ENCODE measurements at places on chromosomes 1 and 21. TPM values are rescaled to one million over a fixed set of nuclear protein-coding genes. Genes with fewer than 3 reads are reported as not detected.

- no peak for DNase-seq
These were observed 499.1 kb upstream of the RUNX1 start for GRCh38 chr21:35547946-35548774.

DNA sequence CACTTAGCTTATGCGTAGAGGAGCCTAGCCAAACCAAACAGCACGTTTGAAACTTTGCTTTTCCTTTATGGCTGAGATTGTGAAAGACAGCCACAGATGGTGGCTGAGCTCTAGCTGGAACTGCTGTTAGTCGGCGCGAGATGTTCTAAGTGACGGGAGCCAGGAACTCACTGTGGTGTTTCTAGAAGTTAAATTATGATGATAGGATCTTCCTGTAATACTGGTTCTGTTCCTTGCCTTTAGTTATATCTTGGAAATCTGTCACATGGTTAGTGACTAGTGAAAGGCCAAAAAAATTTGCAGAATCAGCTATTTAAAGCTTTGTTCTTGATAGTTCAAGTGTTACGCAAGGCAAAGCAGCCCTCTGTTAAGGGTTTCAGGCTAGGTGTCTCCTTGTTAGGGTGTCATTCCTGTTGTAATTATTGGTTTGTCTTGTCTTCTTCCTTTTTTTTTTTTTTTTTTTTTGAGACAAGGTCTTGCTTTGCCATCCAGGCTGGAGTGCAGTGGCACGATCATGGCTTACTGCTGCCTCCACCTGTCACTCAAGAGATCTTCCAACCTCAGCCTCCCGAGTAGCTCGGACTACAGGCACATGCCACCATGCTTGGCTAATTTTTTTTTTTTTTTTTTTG is 22.6 kb downstream of the AK4 start:
- DNase-seq, result no peak

DNA sequence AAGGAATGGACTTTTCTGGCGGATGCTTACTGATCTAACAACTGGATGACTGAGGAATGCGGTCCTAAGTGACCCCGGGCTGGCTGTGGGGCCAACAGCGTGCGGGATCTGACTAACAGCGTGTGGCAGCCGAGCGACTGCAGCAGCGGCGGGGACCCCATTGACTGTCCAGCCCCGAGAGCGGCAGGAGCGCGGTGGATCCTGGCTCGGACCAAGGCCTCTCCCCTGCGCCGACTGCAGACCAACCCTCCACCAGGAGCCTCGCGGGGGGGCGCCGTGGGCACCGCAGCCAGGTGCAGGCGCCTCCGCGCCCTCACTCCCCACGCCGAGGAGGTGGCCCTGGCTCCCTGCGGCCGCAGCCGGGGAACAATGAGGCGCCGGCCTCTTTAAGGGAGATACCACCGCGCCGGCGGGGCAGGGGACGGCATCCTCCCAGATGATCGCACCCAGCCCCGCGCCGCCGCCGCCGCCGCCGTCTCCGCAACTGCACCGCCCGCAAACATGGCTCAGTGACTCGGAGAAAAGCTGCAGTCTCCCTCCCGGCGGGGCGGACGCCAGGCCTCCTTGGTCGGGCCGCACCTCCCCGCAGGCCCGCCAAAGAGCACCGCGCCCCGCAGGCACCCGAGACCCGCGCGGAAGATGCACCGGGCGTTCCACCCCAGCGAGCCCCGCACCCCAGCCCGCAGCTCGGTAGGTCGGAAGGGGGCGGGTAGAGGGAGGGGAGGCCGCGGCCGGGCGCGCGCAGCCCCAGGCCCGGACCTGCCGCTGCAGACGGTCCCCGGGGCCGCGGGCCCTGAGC is 694 bp upstream of the PDIK1L start:
- peak; percentile 87 for DNase-seq

GRCh38 chr21:35743571-35743970 is 316.8 kb downstream of the SETD4 start:
- no peak for DNase-seq

GRCh38 chr1:109567877-109568672 is 19.7 kb downstream of the GNAI3 start:
- no peak for DNase-seq

DNA sequence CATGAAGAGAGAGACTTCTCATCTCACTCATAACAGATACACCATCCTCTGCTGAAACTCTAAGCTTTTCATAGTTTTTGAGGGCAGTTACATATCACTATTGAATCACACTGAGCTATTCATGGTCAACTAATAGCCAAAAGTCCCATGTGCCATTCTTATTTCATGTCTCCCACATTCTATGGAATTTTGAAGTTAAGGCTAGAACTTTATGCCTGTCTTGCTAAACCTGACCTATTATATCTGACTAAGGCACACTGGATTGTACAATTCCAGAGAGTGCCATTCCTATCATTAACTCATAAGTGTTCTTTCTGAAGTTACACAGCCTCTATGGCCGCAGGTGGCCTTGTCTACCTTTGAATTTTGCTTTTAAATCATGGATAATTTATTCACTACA is 254.3 kb downstream of the PTPRC start:
- DNase-seq, result no peak

GRCh38 chr21:36135391-36136102 is 668 bp downstream of the CBR3 start:
- DNase-seq, result peak; percentile 67

GRCh38 chr21:26934383-26934782 is 32.5 kb downstream of the ADAMTS5 start:
- DNase-seq, result no peak

DNA sequence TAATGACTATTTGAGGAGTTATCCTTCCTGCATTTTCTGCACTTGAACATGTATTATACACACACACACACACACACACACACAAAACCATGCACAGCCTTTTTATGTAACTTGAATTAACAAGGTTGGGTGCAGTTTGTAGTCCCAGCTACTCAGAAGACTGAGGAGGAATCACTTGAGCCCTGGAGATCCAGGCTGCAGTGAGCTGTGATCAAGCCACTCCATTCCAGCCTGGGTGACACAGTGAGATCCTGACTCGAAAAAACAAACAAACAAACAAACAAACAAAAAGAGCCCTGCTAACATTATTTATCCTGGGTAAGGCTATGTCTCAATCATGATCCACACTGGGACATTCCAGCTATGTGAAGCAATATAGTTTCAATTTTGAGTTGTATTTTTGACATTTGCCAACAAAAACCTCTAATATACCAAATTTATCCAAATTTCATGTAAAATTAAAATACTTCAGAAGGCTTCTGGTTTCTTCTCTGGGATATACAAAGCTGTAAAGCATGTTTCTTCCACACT is 156.8 kb downstream of the NTPCR start:
- DNase-seq, result no peak

DNA sequence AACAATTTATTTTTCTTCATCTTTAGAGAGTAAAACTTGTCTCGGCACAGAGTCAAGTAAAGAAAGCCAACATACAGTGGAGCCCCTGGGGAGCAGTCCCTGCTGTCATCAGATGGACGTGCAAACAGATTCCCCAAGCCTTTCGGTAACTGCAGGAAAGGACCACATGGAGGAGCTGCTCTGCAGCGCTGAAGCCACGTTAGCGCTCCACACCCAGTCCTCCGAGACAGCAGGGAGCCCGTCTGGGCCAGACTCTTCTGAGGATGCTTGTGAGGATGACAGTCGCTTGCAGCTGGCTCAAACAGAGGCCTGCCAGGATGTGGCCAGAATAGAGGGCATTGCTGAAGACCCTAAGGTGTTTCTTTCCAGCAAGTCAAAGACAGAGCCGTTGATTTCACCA is 77.1 kb upstream of the SCCPDH start:
- DNase-seq, result no peak

DNA sequence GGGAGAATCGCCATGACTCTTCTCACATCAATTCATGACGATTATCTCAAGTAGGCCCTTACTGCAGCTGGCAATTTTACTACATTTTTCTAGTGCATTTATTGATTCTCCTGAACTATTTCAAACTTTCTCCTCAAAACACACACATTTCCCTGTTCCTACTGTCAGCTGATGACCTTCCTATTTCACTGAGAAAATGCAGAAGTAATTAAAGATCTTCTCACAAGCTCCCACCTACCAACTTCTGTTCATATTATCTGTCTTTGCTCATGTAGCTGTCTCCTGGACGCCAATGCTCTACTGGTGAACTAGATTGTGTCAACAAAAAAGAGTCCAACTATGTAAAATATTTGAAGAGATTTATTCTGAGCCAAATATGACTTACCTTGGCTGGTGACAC is 36.4 kb upstream of the FASLG start:
- no peak for DNase-seq

- DNase-seq, result no peak
These were observed 323.5 kb downstream of the SIPA1L2 start for GRCh38 chr1:232306269-232306961.

DNA sequence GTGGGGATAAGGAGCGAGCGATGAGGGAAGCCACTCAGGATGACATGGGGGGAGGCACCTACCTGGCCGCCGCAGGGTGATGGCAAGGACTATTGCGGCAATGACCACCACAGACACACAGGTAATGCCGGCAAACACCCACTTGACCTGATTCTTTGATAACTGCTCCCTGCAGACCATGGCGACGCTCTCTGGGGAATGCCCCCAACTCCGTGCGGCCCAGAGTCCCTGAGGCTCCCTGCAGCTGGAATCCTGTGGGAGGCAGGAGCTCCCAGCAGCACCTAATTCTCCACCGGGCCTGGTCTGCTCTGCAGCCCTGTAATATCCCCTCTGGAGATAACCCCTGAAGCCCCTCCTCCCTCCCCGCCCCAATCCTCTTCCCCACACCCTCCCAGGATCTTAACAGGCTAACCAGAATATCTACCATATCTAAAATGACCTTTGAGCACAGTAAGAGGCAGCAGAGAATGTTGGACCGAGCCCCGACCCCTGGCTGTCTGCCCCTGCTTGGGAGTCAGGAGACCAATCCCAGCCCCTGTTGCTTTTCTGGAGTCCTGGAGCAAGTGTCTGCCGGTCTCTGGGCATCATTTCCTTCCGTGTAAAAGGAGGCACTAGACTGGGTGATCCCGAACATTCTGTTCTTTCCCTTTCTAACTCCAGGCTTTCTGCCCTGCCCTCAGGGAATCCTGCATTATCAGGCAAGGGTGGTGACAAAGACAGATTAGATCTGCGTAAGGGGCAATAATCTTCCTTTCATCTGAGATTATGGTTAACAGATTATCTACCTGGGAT is at the start of gene FAM151A:
FAM151A (minus strand) TSS at position 310 of the 792 bp plus-strand sequence; CDS start at position 180, 130 bp downstream.
- DNase-seq, result no peak

DNA sequence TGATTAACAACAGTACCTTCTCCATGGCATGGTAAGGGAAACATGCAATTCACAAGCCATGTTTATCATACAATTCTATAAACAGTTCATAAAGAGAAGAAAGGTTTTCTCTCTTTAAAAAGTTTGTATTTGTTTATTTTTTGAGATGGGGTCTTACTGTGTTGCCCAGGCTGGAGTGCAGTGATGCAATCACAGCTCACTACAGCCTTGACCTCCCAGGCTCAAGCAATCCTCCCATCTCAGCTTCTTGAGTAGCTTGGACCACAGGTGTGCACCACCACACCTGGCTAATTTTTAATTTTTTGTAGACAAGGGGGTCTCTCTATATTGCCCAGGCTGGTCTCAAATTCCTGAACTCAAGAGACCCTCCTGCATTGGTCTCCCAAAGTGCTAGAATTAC is 28.0 kb downstream of the SLC37A1 start:
- DNase-seq, result no peak

GRCh38 chr1:182589520-182589919 is 464 bp upstream of the RNASEL start:
- DNase-seq, result no peak

DNA sequence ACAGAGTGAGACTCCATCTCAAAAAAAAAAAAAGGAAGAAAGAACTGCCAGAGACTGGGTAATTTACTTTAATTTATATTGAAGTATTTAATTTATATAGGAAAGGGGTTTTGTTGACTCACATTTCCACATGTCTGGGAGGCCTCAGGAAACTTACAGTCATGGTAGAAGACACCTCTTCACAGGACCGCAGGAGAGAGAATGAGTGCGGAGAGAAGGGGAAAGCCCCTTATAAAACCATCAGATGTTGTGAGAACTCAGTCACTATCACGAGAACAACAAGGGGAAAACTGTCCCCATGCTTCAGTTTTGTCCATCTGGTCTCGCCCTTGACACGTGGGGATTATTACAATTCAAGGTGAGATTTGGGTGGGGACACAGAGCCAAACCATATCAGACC is 25.8 kb upstream of the PPP1R8 start:
- no peak for DNase-seq

GRCh38 chr1:47030170-47030805 is 6.8 kb downstream of the CYP4X1 start:
- no peak for DNase-seq

- DNase-seq, result no peak
These were observed 2.0 kb downstream of the FCER1G start for GRCh38 chr1:161216945-161217712.

DNA sequence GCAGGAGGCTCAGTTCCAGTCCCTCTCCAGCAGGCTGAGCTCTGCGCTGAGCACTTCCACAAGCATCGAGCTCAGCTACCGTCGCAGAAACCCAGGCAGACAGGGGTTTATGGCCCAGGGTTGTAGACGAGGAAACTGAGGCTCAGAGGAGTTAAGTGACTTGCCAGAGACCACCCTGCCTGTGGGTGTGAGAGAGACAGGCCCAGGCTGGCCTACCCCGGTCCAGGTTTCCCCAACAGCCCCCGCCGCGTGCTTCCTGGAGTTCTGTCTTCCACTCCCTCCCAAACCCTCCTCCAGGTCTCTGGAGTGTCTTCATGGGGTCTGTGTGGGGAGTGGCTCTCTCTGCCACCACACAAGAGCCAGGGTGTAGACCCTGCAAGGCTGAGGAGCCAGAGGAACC is 615.9 kb downstream of the PTPRU start:
- DNase-seq, result no peak

Gene FCER1A
- total RNA-seq, result not detected

Gene CRABP2
- total RNA-seq, result 676 TPM

Gene SLC30A2
- 9.2 TPM for total RNA-seq

Gene NID1
- 45.5 TPM for total RNA-seq

Gene LAX1
- total RNA-seq, result 0.07 TPM
